ENCODE measurements at places on chromosomes 13 and 19.

- no peak for DNase-seq
Observed at GRCh38 chr19:13644645-13645044, 119.7 kb upstream of the MRI1 start.

DNA sequence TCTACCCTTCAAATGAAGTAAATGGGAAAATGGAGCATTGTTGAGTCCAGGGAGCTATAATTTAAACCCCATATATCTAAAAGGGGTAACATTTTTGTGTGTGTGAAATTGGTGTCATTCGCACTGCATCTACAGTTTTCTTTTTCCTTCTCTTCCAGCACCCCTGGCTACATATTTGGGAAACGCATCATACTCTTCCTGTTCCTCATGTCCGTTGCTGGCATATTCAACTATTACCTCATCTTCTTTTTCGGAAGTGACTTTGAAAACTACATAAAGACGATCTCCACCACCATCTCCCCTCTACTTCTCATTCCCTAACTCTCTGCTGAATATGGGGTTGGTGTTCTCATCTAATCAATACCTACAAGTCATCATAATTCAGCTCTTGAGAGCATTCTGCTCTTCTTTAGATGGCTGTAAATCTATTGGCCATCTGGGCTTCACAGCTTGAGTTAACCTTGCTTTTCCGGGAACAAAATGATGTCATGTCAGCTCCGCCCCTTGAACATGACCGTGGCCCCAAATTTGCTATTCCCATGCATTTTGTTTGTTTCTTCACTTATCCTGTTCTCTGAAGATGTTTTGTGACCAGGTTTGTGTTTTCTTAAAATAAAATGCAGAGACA lies 28.6 kb downstream of the ALOX5AP start:
- no peak for DNase-seq

- DNase-seq = no peak
Observed at GRCh38 chr19:18815673-18816072, 16.1 kb upstream of the UPF1 start.

GRCh38 chr19:49468746-49469447 lies 5.1 kb upstream of the FLT3LG start:
- DNase-seq = no peak

- DNase-seq = no peak
Observed at GRCh38 chr13:98542568-98543377, 34.1 kb downstream of the STK24 start.

- no peak for DNase-seq
Observed at GRCh38 chr13:37168926-37169325, 63.5 kb upstream of the CSNK1A1L start.

GRCh38 chr19:1882786-1883692 lies 2.3 kb downstream of the ABHD17A start:
- no peak for DNase-seq

DNA sequence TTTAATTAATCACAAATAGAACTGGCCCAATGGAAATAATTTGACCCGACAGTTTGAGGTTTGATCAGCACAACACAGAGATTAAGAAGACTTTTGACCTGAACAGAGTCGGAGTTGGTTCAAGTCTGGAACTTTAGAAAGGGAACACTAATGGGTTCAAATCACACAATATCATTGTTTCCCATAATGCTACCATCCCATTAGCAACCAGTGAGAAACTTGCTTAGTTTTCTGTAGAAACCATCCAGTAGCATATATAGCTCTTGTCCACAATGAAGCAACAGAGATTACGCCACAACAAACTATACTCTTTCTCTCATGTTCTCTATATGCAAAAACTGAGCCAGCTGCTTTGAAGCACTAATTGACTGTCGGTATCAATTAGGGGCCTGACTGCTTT lies 376.9 kb upstream of the SPRY2 start:
- peak; percentile 84 for DNase-seq

DNA sequence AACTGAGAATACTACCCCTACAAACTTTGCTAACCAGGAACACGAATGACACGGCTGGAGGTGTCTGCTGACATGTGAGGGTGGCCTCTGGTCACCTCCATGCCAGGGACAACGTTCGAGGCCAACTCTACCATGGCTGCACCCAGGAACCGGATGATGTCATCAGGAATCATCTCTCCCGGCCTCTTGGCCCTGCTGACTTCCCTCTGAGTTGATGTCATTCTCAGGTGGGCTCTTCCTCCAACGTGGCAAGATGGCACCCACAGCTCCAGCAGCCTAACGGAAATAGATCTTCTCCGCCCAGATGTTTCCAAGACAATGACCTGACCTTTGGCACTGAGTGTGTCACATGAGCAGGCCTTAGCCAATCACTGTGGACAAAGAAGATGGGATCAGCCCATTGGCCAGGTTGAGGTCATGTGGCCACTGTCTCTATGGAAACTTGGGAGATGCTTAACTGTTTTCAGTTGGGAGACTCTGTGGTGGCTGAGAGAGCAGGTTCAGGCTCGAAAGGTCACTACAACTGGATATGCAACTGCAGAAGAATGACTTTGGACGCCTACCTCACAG lies 15.0 kb downstream of the MBD3L2B start:
- no peak for DNase-seq

GRCh38 chr19:36152352-36153091 lies at the start of gene COX7A1:
Gene COX7A1 (minus strand): TSS chr19:36152447. CDS start chr19:36152407, 40 bp downstream.
- peak; percentile 33 for DNase-seq

- DNase-seq = peak; percentile 55
Observed at GRCh38 chr19:6056801-6057650, 53.3 kb downstream of the RFX2 start.

DNA sequence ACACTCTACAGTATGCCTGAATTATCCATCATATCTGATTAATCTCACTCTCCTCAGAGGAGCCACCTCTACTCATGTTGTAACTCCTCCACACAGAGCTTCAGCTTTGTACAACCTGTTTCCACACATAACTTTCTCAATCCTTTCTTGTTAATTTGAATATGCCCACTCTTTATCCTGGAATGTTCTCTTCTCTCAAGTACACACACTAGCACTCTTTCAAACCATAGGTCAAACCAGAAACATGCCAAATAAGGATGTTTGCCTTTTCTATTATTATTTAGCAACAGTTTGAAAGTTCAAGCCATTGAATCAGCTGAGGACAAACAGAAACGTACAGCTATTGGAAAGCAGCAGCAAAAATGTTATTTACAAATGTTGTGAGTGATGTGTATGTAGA lies 110.3 kb downstream of the MIPEP start:
- DNase-seq = no peak

DNA sequence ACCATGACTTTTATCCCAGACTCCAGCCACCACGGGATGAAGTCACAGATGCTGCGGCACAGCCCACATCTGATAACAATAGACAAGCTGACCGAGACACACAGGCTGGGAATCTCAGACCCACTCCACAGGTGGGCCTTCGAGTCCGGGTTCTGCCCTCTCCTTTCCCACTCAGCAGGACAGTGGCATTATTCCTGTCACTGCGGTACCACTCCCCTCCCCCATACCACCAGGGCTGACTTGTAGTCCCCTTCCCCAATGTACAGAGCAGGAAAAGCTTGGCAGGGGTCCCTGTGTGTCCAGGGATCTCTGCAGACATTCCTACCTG lies 179 bp upstream of the AMER2 start:
- peak; percentile 79 for DNase-seq

GRCh38 chr13:66659701-66660467 lies 570.3 kb downstream of the PCDH9 start:
- no peak for DNase-seq

DNA sequence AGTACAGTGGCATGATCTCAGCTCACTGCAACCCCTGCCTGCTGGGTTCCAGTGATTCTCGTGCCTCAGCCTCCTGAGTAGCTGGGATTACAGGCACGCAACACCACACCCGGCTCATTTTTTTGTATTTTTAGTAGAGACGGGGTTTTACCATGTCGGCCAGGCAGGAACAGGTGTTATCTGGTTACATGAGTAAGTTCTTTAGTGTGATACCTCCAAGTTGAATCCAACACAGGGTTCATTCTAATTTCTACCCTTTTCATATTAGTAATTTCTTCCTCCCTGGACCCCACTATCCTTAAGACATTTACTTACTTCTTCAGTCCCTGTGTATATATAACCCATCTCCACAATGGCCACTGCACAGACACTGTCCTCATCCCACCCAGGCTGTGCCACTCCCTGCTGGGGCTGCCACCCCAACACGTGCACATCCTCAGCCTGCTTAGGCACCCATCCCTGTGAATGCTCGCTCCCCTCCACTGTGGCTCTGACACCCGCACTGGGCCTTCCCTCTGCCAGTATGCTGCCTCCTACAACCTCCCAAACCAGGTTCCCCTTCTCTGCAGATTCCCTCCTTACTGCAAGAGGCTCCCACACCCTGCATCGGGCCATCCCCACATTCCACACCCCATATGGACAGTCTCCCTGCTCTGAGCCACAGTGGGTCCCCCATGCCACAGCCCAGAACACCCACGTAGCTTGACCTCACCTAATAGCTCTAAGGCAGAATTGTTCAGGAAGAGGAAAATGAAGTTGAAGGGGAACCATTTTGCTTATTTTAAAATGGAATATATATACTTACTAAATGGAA lies 147.1 kb downstream of the TBC1D4 start:
- DNase-seq = no peak

DNA sequence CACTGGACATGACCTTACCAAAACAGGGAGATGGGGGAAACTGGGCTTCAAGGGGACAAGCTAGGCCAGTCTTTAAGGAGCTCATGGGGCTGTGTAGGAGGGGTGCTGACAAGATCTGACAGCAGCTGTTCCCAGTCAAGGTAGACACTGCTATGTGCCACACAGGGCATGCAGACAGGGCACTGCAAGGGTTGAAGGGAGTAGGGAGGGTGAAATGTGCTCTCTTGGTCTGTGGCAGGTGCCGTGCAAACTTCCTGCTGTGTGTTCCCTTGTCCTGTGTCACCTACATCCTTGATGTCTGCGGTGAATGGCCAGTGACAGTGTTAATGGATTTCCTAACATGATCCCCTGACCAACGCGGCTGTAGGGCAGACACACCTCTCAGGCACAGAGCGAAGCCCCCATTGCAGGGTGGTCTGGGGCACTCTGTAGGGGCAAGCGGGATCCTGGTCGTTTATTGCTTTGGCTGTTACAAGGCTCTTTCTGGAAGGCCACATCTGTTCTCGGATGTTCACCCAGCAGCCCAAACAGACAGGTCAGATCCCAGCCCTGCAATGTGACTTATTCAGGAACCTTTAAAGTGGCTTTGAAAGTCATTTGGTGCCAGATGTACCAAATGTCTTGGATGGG lies 199.5 kb upstream of the ZNF536 start:
- DNase-seq = no peak

DNA sequence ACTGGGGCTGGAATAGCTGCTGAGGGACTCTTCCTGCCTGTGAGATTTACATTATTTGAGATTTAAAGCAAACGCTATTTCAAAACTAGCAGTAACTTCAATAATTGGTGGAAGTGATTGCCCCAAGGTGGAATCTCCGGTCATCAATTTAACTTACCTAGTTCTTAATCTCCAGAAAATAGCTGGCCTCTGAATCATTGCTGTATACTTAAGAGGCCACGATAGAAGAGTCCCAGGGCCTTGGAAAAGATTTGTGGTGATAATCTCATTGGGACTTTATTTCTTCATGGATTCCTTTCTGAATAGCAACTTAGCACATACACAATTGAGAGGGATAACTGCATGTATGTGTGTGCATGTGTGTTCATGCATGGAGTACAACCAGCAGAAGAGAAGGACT lies 120.2 kb downstream of the DNAJC15 start:
- no peak for DNase-seq

GRCh38 chr13:46614582-46614981 lies 61.6 kb downstream of the LRCH1 start:
- DNase-seq = no peak

DNA sequence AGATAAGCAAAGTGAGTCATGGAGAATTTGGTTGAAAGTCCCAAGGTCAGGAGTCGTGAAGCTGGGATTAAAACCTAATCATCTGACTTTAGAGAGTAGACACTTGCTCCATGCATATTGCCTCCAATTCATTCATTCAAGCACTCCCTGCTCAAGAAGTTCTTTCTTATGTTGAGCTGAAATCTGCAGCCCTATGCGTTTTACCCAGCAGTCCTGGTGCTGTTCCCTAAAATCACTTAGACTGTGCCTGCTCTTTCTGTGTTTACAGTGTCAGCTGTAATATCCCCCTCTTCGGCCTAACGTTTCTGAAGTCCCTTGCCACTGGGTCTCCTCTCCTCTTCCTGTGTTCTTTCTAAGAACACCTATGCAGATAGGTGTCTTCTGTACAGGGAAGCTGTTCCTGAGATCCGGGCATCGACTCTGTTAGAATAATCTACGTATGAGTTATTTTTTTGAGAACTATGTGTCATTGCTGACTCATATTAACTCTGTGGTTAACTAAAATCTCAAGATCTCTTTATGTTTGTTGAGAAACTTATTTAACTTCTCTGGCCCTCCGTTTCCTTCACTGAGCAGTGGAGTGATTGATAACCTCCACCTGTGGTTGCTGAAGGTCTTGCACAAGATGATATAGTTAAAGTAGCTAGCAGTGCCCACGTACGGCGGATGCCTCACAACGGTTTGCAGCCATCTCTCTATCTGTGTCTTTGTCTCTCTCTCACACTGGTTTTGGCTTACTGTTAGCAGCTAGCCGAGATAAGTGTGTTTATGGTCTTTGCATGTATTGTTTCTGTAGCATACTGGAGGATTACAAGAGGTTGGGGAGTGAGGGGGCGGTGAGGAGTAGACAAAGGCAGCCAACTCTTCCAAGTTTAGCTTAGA lies 4.7 kb downstream of the ALOX5AP start:
- DNase-seq = no peak

DNA sequence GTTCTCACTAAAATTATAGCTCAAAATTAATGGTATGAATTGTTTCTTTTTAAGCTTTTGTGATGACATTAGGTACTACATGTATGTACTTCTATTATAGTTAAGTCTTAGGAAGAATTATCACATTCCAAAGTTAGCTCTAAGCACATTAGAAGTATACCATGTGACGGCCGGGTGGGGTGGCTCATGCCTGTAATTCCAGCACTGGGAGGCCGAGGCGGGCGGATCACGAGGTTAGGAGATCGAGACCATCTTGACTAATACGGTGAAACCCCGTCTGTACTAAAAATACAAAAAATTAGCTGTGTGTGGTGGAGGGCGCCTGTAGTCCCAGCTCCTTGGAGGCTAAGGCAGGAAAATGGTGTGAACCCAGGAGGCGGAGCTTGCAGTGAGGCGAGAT lies 1265.1 kb upstream of the SPRY2 start:
- no peak for DNase-seq

DNA sequence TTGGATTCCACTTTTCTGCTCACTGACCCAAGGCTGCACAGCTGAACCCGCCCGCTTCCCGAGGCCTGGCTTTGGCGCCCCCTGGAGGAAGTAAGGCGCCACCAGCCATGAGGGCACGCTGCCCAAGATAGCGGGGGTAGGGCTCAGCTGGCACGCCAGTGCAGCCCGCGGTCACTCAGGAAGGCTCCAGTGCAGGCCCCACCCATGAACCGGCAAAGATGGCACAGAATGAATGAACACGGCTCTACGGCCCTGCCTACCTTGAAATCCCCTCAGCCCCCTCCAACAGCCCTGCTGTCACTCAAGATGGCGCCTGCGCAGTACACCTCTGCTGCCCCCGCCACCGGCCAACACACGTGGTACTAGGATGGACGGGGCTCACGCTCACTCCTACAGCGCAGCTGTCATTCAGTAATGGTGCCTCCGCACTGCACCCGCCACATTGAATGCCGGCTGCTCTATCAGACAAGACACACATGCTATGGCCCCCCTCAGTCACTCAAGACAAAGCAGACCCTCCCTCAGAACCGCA lies 3.0 kb downstream of the PEG3 start:
- DNase-seq = peak; percentile 93

Measured in retina (tissue), 1 donor.